ENCODE measurements at places on chromosomes 1 and 21.

- DNase-seq, result no peak
These were observed 121.9 kb downstream of the GRIK3 start for GRCh38 chr1:36912365-36912865.

GRCh38 chr1:156099282-156099681 is 15.2 kb upstream of the LMNA start:
- no peak for DNase-seq

- DNase-seq, result no peak
These were observed 3.3 kb upstream of the MX1 start for GRCh38 chr21:41422546-41423304.

DNA sequence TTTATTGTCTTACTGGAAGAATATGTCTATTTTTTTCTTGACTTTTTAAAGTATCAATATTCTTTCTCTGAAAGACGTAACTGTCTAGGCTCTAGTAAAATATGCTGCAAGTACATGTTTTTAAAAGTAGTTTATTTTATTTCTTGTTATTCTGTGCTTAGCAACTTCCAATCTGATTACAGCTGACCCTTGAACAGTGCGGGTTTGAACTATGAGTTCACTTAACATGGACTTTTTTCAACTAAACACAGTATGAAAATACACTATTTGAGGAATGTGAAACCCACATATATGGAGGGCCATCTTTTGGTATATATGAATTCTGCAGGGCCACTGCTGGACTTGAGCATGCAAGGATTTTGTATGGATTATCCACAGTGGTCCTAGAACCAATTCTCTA is 26.8 kb downstream of the GBP6 start:
- no peak for DNase-seq

DNA sequence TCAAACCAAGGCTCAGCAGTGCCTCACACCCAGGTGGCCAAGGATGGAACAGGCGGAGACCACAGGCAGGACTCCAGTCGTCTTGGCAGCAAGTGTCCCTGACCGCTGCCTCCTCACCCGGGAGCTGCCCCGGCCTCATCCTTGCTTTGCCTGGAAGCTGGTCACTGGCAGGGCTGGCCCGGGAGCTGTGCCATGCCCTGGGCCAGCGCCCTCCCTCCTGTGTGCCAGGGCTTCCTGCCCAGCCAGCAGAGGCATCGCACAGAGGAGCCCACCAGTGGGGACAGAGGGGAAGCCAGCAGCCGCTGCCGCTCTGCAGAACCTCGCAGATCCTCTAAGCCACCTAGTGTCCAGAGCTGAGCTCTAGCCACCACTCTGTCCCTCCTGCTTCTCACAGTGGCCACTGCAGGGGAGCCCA is 7.8 kb downstream of the CASZ1 start:
- DNase-seq, result no peak

DNA sequence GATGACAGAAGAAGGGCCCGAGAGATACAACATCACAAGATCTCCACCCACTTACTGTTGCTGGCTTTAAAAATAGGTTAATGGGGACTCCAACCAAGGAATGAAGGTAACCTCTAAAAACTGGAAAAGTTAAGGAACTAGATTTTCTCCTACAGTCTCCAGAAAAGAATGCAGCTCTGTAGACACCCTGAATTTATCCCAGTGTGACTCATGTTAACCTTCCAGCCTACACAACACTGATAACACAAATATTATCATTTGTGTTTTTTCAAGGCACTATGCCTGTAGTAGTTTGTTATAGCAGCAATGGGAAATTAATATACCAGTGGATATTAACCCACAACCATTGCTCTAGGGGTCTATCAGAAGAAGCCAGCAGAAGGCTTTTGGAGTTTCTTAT is 730.7 kb upstream of the ZP4 start:
- DNase-seq, result no peak

DNA sequence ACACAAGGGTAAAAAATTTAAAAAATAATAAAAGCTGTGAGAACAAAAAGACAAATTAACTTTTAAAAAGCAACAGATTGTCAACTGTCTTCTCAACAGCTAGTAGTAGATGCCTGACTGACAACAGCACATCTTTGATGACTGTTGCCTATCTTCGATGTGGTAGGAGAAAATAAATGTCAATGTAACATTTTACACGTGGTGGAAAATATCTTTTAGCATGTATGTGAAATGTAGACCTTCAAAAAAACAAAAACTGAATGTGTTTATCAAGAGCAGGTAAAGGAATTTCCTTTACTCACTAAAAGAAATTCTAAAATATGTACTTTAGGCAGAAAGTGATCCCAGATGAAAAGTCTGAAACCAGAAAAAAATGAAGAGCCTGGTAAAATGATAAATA is 42.9 kb downstream of the CD53 start:
- DNase-seq, result no peak

- DNase-seq, result no peak
These were observed 104.8 kb downstream of the NAV1 start for GRCh38 chr1:201643835-201644104.

GRCh38 chr21:24118738-24119459 is 1488.4 kb downstream of the MRPL39 start:
- DNase-seq, result no peak

- no peak for DNase-seq
These were observed 44.8 kb downstream of the PCNT start for GRCh38 chr21:46368533-46369285.

- no peak for DNase-seq
These were observed 6.4 kb upstream of the MYBPHL start for GRCh38 chr1:109312978-109313775.

DNA sequence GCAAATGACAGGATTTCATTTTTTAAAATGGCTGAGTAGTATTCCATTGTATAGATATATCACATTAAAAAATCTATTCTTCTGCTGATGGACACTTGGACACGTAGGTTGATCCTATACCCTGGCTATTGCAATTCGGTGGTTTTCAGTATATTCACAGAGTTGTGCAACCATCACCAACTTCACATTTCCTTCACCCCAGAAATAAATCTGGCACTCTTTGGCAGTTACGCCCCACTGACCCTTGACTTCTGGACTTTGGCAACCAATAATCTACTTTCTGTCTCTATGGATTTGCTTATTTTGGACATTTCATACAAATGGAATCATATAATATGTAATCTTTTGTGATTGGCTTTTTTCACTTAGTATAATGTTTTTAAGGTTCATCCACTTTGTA is 35.9 kb downstream of the MAP3K7CL start:
- no peak for DNase-seq

GRCh38 chr1:47812904-47813514 is 184.2 kb downstream of the TRABD2B start:
- no peak for DNase-seq

- DNase-seq, result no peak
These were observed 4.5 kb upstream of the NPHP4 start for GRCh38 chr1:5996641-5997270.

DNA sequence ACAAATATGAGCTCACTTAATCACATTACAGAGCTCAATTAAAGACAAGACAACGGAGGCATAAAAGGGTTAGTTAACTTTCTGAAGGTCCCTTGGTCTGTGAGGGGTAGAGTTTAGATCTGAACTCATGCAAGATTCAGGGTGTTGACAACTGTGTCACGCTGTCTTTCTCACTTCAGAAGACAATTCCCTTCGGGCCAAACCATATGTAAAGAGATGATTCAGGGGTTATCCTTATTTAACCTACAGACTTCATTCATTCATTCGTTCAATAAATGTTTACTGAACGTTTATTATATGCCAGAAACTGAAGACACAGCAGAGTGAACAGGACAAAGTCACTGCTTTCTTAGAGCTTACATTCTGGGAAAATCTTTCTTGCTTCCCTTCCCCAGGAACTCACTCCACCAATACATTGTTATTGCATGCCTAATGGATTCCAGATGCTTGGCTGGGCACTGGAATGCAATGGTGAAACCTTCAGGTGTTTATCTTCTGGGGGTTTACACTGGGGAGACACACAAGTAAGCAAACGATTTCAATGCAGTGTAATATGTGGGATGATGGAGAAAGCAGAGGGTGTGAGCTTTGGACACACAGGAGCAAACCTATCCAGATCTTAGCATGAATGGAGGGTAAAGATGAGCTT is 6.4 kb downstream of the XCL1 start:
- no peak for DNase-seq

- no peak for DNase-seq
These were observed 366.0 kb downstream of the TTLL7 start for GRCh38 chr1:83632906-83633305.

DNA sequence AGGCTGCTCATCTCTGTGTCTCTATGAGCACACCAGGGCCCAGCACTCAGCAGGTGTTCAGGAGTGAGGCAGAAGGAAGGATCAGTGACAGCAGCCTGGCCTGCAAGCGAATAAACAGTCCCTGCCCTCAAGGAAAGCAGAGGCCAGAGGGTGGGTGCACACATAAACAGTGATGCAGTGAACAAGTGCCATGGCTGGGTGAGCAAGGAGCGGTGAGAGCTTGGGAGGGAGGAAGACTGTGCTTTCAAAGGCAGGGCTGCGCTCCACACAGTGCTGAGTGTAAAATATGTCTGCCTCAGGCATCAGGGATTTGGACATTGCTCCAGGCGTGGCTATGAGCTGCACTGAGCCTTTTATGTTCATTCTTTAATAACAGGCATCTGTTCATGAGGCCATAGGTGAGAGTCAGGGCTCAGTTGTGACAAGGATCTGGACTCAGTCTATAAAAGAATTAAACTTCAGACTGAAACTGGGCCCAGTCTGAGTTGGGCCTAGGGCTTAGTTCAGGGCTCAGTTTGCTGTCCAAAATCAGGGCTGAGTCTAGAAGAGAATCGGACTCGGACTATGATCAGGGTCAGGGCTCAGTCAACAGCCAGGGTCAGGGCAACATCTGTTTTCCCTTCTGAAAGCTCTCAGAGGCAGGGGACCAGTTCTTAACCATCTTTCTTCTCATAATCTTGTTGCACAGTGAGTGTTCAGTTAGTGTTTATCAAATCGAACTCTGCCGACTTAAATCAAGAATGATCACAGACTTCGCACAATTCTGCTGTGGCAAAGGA is 213.7 kb downstream of the FOXD2 start:
- peak; percentile 27 for DNase-seq

DNA sequence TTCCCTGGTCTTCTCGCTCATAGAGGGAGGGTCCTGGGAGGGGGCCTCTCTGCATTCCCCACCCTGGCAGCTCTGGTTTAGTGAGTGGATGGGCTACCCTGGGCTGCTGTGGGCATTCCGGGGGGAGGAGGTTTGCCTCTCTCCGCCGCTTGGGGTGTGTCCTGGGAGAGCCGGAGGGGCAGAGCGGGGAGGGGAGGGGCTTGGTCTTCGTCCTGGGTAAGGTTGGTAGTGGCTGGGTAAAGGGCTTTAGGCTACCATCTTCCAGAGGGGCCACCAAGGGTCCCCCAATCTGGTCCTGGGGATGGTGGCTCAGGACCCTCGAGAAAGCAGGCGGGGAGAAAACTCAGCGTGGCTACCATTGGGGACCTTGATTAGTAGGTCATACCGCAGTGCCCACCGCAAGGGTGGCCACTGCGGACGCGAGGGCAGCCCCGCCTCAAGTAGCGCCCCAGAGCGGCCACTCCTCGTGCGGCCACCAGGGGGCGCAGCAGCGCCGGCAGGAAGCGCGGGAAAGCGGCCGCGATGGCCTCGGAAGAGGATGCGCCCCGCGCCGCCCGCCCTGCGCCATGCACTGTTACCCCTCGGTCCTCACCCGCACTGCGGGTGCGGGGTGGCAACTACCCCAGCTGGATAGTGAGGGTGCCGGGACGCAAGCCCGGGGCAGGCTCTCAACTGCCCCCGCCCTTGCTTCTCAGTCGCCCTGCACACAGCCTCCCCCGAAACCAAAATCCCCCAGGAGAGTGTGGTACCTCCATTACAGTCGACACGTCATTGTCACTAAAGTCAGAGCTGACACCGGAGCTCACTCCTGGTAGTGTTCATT is 44.1 kb upstream of the SLC25A33 start:
- peak; percentile 69 for DNase-seq

DNA sequence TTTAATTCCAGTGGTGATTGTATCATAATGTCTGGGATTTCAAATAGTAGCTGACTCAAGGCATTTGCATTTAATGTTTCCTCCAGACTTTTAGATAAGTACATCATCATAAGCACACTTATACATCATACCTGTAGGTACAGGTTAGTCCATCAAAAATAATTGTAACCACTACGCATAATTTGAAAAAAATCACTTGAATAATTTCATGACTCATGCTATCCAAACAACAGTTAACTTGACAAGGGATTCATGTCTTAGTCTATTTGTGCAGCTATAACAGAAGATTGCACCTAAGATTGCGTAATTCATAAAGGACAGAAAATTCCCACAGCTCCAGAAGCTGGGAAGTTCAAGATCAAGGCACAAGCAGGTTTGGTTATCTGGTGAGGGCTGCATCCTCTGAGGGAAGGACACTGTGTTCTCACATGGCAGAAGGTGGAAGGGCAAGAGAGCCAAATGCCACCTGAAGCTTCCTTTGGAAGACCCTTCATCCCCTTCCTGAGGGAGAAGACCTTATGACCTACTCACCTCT is 801.7 kb upstream of the BRINP3 start:
- DNase-seq, result no peak

- no peak for DNase-seq
These were observed 132.0 kb downstream of the FOXD2 start for GRCh38 chr1:47569681-47570470.

DNA sequence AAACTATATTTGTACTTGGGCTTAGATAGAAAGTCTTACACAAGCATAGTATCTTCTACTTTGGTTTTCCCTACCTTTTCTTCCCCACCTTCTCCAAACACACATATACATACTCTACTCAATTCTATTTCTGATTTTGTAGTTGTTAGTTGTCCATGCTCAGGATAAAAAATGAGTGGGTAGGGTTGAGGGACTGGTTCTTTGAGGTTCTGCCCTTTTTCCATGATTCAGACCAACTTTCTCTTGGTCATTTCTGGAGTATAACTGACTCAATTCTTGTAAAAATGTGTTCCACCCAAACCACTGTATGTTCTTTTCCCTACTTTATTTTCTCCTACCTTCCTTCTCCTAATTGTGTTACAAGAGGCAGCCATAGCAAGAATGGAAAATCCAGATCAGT is 3.3 kb downstream of the CFAP126 start:
- no peak for DNase-seq

DNA sequence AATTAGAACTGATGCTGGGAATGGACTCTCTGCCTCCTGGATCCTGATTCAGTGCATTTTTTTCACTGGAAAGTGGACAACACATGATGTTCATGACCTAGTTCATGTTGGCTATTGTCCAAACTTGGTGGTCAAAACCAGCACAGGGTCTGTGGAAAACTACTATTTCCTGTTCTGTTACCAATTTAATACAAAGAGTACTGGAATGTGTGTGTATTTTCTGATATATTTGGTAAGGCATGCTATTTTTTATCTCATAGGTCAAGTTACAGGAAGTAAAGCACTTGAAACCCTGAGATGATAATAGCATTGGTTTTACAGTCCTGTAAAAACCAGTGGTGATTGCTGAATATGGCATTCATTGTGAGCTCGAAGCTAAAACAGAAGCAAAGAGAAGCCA is 89.9 kb downstream of the SGIP1 start:
- DNase-seq, result no peak

GRCh38 chr1:179380299-179380698 is 14.5 kb downstream of the AXDND1 start:
- no peak for DNase-seq
